Cerebellar nuclear complex (tissue), 1 donor: ENCODE measurements at places on chromosomes 4 and X.

DNA sequence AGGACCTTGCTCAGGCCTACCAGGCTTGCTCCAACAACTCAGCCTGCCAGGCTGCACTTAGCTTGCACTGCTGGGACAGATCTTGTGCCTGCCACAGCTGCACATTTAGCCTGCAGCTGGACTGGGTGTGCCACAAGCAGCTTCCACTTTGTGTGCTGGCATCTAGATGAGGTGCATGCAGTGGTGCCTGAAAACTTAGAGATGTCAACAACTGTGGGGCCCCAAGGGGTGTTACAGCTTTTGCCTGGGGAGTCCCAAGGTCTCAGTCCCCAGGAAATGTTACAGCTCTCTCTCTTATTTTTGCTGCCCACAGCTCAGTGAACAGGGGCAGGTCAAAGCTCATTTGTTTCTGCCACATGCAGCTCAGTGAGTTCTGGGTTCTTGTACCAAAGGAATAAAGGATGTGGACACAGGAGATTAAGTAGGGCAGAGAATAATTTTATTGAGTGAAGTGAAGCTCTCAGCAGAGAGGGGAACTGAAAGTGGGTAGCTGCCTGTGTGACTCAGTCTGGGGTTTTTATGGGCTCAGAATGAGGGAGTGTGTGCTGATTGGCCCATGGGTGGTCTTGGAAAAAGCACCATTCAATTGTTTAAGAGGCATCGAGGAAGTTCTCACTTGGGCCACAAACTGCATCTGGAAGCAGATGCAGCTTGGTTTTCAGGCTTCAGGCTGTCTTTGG, 828.3 kb downstream of the TECRL start:
- DNase-seq = no peak

DNA sequence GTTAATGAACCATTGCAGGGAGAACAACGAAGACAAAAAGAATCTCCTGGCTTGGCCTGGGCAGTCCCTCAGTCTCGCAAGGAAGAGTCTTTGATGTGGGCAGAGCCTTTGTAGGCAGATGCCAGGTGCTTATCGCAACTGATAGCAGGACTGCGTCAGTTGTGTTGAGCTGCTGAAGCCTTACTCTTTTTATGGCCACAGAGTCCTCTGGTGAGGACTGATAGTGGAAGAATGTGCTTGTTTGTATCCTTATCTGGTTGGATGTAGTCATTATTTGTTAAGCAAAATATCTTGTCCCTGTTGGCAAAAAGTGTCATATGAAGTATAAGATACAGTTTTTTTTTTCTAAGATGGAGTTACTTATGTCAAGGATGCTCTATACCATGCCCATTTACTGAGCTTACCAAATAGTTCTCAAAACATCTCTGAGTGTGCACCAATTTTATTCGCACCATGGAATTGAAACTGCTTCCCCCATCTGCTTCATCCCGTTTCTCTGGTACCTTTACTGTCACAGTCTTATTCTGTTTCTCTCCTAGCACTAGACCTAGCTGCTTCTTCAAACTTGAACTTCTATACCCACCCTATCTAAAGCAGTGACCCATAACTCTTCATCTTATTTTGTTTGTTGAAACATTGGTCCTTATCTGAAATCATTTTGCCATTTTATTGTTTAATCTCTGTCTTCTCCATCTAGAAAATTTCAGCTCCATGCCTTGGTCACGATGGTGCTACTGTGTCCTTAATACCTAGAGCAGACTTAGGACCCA, 47.0 kb upstream of the SPRY1 start:
- DNase-seq = no peak

DNA sequence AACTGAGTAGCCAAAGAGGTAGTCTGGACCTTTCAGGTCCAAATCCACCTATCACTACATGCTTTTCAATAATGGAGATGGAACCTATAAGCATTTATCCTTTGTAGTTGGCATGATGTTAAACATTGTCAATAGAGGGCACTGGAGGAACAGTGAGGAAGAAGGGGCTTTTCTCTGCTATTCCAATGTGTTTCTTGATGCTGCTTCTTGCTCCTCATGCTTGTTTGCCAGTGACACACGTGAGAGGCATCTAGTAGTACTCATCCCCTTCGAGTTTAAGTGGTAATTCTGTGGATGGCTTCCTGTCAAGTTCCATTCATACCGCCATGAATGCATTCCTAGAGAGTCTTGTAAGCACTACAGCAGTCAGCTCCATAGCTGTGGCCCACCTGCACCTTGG, 84.0 kb downstream of the NAA11 start:
- no peak for DNase-seq

- no peak for DNase-seq
Observed at GRCh38 chr4:152004801-152005200, 244.0 kb upstream of the GATB start.

DNA sequence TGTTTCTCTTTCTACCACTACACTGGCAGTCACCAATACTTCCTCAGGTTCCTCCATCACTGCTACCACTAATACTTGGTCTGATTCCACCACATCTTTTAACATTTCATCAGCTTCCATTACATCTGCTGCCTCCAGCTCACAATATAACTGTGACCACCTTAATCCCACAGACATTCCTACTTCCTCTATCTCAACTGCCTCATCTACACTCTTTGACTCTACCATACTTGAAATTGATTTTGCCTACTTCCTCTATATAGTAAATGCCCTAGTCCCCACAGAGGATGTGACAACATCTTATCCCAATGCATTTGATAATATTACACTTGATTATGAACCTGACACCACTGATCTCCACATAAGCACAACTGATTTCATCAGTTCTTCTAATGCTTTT, 29.0 kb downstream of the OPRPN start:
- DNase-seq = no peak

GRCh38 chrX:108131471-108131870, 39.9 kb downstream of the ATG4A start:
- no peak for DNase-seq

GRCh38 chr4:149161247-149161646, 654.4 kb downstream of the IQCM start:
- no peak for DNase-seq

DNA sequence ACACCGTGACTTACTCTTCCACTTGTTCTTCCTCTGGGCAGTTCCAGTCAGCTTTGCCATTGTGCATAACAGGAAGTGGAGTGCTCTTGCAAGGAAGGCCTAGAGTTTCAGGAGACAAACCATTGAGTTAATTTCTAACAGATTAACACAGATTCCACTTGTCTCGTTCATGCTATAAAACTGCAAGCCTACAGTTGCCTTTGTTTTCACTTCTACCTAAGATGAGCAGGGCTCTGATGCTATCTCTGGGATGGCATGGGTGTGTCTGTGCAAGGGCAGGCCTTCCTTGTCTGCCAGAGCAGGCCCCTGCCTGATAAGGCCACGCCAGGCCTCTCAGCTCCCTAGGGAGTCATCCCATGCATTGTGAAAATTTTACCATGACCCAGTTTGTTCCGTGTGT, 67.7 kb upstream of the PGRMC2 start:
- DNase-seq = no peak

DNA sequence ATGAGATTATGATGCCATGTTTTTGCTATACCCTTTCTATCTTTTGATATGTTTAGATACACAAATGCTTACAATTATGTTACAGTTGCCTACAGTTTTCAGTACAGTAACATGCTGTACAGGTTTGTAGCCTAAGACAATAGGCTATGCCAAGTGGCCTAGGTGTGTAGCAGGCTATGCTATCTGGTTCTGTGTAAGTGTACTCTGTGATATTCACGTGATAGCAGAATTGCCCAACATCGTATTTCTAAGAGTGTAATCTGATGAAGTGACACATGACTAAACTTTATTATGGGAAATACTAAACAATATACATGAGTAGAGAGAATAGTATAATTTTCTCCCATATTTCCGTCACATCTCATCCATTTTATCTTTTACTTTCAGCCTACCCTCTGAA, 97.0 kb downstream of the CLDN22 start:
- DNase-seq = no peak

- no peak for DNase-seq
Observed at GRCh38 chrX:21616386-21616785, 41.7 kb downstream of the KLHL34 start.

- no peak for DNase-seq
Observed at GRCh38 chr4:17220816-17221215, 291.1 kb downstream of the QDPR start.

- DNase-seq = no peak
Observed at GRCh38 chr4:1359976-1360375, 13.0 kb downstream of the UVSSA start.

DNA sequence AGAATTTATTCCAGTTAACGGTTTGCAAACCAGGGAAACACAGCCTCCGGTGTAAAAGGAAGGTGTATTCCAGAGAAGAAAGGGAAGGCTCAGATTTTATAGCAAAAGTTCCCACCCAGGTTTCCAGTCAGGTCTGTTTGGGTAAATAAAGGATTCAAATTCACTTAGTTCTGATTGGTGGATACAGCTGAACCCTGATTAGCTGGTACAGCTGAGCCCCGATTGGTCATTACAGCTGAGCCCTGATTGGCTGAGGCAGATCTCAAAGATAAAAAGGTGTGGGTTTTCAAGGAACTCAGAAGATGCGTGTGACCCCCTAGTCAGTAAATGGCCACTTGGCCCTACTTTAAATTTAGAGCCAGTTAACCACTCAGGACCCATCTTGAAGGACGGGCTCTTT, 6.6 kb downstream of the CLRN2 start:
- no peak for DNase-seq

GRCh38 chr4:41332510-41333054, 75.9 kb downstream of the UCHL1 start:
- DNase-seq = no peak

- no peak for DNase-seq
Observed at GRCh38 chr4:87575408-87575807, 32.9 kb upstream of the DSPP start.

DNA sequence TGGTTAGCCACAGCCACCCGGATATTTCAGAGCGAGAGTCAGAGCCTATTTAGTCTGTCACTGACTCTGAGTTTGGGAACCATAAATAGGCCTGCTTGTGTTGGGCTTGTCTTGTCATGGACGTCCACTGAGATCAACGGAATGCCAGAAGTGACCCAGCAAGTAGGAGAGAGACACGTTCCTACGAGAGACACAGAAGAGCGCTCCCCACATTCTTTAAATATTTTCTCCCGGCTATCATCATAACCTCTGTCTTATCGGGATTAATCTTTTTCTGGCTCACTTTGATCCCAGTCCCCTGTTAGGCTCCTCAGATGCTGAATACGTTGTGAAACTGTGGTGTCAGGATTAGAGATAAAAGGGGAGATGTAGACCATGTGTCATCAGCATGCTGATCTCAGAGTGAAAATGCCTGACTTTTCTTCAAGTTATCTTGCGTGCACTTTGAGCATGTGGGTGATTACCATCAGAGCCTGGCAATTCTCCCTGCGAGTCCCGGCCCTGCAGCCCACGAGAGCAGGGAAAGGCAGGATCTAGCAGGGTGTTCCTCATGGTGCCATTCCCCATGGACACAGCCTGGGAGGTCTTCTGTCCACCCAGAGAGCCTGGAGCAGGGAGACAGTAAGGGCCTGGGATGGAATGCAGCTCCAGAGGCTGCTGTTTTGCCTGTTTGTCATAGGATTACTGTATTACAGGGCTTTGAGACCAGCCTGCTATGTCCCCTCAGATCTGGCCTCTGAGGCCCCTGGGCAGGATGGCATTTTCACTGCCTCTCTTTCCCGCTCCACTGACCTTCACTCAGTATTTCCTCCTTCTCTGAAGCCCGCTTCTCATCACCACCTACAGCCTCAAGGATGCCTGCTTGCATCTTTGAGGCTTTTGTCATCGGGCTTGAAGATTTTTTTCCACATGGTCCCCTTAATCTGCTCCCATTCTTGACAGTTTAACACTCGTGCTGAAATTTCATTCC, 2.8 kb upstream of the TENM3 start:
- DNase-seq = no peak

GRCh38 chr4:128347930-128348660, 60.5 kb upstream of the PGRMC2 start:
- no peak for DNase-seq

GRCh38 chr4:148092316-148093014, 349.7 kb downstream of the NR3C2 start:
- DNase-seq = no peak

GRCh38 chr4:76526585-76526990, 91.6 kb downstream of the SHROOM3 start:
- DNase-seq = no peak
